ENCODE measurements at places on chromosomes 16 and 17. TPM values are rescaled to one million over a fixed set of nuclear protein-coding genes. Genes with fewer than 3 reads are reported as not detected.

ADAM11 gene
- total RNA-seq: 1.9 TPM

HOXB1 gene
- total RNA-seq: not detected

GP2 gene
- total RNA-seq: 0.79 TPM

HOXB4 gene
- total RNA-seq: 2.0 TPM

ABCC6 gene
- 2.8 TPM for total RNA-seq

LAT gene
- total RNA-seq: 1.0 TPM

FBXL16 gene
- total RNA-seq: 0.26 TPM

NPIPA8 gene
- total RNA-seq: 0.26 TPM

CHD3 gene
- 84.8 TPM for total RNA-seq

RND2 gene
- total RNA-seq: 1.6 TPM

CCL23 gene
- total RNA-seq: 0.85 TPM

SLC5A10 gene
- not detected for total RNA-seq

KRT39 gene
- not detected for total RNA-seq

KRTAP3-1 gene
- not detected for total RNA-seq

PPP1R1B gene
- total RNA-seq: 5.1 TPM

SPATA32 gene
- total RNA-seq: not detected

KRTAP4-5 gene
- not detected for total RNA-seq

MYH1 gene
- 0.21 TPM for total RNA-seq

CRHR1 gene
- total RNA-seq: 0.26 TPM

POLDIP2 gene
- 35.1 TPM for total RNA-seq

ELMO3 gene
- 2.7 TPM for total RNA-seq

KRTAP4-3 gene
- not detected for total RNA-seq

PRR14 gene
- total RNA-seq: 6.9 TPM

CACNA1H gene
- 10.6 TPM for total RNA-seq

CD300C gene
- 0.69 TPM for total RNA-seq

SPG7 gene
- 77.8 TPM for total RNA-seq

GNGT2 gene
- 0.42 TPM for total RNA-seq

HCRT gene
- total RNA-seq: not detected

NOD2 gene
- total RNA-seq: 1.5 TPM

TBC1D28 gene
- total RNA-seq: not detected

SKA2 gene
- total RNA-seq: 76.9 TPM

PTX4 gene
- not detected for total RNA-seq

DHX58 gene
- total RNA-seq: 7.6 TPM

CYBA gene
- total RNA-seq: 90.4 TPM

FA2H gene
- total RNA-seq: 0.26 TPM

TMC7 gene
- 3.7 TPM for total RNA-seq

DPEP3 gene
- total RNA-seq: not detected

TBC1D3I gene
- total RNA-seq: not detected

SMPD3 gene
- total RNA-seq: 2.0 TPM

KRTAP9-4 gene
- total RNA-seq: not detected

SPATA22 gene
- 1.0 TPM for total RNA-seq

TAC4 gene
- total RNA-seq: 0.63 TPM

PHOSPHO1 gene
- total RNA-seq: 2.0 TPM

CDH1 gene
- total RNA-seq: 35.2 TPM

RNPS1 gene
- 47.5 TPM for total RNA-seq

TLCD3B gene
- 0.32 TPM for total RNA-seq

FBXO47 gene
- not detected for total RNA-seq

LLGL2 gene
- total RNA-seq: 10.6 TPM

SNAI3 gene
- total RNA-seq: not detected

UTS2R gene
- not detected for total RNA-seq
